ENCODE measurements at places on chromosomes 5 and 9.

DNA sequence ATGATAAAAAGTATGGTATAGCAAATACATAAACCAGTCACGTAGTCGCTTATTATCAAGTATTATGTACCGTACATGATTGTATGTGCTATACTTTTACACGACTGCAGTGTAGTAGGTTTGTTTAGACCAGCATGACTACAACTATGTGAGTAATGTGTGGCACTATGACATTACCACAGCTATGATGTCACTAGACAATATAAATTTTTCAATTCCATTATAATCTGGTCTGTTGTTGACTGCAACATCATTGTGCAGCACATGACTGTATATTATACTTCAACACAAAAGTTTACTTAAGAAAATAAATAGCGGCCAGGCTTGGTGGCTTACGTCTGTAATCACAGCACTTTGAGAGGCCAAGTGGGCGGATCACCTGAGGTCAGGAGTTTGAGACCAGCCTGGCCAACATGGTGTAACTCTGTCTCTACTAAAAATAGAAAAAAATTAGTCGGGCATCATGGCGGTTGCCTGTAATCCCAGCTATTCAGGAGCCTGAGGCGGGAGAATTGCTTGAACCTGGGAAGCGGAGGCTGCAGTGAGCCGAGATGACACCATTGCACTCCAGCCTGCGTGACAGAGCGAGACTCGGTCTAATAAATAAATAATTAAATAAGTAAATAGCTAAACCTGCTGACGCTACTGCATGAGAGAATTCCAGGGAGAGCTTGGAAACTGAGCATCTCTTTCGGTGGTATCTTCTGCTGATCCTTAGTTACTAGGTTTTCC is 24.6 kb upstream of the JADE2 start:
- no peak for DNase-seq

GRCh38 chr9:32928912-32929311 is 72.5 kb downstream of the APTX start:
- DNase-seq, result no peak

GRCh38 chr5:153520137-153520536 is 29.7 kb downstream of the GRIA1 start:
- no peak for DNase-seq

- DNase-seq, result no peak
Observed at GRCh38 chr9:96651626-96652025, 3.5 kb downstream of the PRXL2C start.

DNA sequence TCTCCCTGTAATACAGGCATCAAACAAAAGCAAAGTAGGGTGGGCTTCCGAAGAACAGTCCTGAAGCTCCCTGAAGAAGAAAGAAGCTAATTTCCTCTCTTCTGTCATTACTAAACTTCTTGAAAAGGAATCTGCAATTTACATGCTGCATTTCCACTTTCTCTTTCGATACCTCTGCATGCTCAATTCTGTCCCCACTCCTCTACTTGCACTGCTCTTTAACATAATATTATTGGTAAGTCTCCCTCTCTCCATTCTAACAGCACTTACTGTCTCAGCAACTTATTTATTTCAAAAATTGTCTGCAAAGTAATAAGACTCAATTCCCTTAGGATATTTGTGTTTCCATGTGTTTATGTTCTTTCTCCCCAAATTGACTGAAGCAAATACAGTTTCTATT is 3.9 kb upstream of the PLPP1 start:
- DNase-seq, result no peak

- no peak for DNase-seq
Observed at GRCh38 chr5:15897656-15898055, 281.9 kb downstream of the MARCHF11 start.

- DNase-seq, result no peak
Observed at GRCh38 chr5:119410448-119411159, 41.7 kb upstream of the HSD17B4 start.

DNA sequence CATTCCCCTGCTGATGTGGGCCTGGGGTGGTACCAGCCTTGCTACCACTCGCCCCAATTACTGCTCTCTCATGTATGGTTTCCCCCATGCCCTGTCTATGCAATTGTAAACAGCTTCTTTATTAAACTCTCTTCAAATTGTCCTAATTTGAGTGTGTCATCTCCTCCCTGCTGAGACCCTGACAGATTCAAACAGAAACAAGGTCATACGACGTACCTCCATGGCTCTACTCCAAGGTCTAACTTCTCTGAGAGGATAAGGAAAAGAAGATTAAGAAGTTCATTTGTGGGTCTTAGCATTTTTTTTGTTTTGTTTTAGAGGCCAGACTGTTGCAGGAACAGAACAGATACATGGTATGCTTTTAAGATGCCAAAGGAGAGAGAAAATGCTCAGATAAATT is 38.0 kb downstream of the ABITRAM start:
- DNase-seq, result no peak

DNA sequence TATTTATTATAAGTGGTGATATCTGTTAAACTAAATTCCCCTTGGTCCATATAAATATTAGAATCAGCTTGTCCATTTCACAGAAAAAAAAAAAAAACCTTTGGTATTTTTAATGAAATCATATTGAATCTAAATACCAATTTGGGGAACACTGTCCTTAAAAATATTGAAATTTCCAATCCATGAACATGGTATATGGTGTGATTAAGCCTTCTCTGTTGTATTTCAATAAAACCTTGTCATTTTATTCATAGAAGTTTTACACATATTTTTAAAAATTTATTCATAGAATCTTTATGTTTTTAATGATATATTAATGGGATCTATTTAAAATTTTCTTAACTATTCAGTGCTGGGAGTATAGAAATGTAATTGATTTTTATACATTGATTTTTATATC is 135.3 kb downstream of the CEP120 start:
- DNase-seq, result no peak

GRCh38 chr5:10623305-10623910 is 59.5 kb downstream of the ANKRD33B start:
- no peak for DNase-seq

DNA sequence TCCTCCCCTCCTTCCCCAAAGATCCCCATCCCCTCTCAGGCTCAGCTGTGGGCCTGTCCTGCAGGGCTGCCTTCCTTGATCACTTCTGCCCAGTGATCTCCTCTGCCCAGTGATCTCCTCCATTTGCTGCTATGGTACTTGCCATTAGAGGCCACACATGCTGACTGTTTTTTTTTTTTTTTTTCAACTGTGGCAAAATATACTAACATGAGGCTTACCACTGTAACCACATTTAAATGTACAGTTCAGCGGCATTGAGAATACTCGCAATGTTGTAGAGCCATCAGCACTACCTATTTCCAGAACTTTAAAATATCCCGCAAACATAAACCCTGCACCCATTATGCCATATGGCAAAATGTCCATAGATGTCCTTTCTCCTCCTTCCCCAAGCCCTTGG is 61.7 kb upstream of the EPB41L4B start:
- DNase-seq, result no peak

DNA sequence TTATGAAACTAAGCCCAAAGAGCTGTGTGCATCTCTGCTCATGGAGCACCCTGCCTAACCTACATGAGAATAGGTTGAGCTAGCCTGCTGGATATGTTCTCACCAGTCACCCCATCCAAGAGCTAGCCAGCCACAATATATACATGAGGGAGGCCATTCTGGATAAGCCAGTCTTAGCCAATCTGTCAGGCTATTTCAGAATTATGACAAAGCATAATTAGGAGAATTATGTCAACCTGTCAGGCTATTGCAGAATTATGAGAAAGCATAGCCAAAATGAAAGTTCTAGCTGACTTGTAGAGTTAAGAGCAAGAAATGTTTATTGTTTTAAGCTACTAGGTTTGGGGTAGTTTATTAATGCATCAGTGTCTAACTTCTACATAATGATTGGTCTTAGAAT is 189.8 kb downstream of the WDR70 start:
- no peak for DNase-seq

DNA sequence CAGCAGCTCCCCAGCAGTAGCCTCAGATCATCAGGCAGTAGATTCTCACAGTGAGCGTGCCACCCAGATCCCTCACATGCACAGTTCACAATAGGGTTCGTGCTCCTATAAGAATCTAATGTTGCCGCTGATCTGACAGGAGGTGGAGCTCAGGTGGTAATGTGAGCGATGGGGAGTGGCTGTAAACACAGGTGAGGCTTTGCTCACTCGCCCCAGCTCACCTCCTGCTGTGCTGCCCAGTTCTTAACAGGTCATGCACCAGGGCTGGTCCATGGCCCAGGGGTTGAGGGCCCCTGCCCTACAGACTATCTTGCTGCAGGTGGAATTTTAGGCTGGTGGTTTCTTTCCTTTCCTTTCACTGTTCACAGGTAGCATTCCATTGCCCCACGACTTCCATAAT is 100.2 kb downstream of the MRPL36 start:
- no peak for DNase-seq

DNA sequence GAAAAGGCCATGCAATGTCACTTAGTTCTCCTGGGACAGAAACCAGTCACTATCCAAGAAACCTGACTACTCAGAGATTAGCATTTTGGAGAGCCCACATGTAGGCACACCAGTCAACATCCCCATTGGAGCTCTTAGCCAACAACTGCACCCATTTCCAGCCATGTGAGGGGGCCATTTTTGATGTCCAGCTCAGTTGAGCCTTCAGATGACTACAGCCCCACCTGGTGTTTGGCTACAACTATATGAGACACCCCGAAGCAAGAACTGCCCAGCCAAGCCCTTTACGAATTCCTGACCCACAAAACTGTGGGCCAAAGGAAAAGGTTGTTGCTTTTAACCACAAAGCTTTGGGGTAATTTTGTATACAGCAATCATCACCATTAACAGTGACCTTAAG is 300.1 kb downstream of the ASTN2 start:
- no peak for DNase-seq

GRCh38 chr5:28896949-28897348 is 1858.6 kb upstream of the CDH9 start:
- no peak for DNase-seq

- DNase-seq, result no peak
Observed at GRCh38 chr5:11792621-11793020, 111.6 kb downstream of the CTNND2 start.

DNA sequence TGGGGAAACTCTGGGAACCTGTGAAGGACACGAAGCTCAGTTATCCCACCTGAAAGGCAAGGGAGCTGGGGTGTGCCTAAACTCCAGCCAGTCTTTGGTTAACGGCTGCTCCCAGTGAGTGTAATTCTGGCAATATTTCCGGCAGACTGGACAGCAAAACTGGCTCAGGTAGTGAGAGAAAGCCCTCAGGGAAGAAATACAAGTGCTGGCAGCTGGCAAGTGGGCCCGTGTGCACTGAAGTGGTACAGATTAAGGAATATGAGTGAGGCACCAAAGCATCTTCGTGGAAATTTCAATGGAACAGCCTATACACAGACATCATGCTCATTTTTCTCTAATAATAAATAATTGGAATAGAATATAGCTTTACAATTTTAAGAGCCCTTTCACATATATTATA is 56.2 kb downstream of the ABHD17B start:
- DNase-seq, result no peak

DNA sequence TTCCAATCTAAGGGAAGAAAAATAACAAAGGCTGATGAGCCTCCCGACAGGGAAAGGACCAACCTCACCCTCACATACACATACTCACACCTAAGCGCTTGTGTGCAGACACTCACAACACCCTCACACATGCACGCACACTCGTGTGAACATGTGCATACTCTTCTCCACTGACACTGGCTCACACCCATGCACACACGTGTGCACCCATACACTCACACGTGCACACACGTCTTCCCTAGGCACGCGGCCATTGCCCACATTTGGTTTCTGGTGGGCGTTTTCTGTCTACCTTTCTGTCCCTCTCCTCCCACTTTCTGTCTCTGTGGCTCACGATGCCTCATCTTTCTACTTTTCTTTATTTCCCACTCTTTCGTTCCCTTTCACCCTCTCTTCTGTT is 169.7 kb upstream of the MVB12B start:
- DNase-seq, result no peak

DNA sequence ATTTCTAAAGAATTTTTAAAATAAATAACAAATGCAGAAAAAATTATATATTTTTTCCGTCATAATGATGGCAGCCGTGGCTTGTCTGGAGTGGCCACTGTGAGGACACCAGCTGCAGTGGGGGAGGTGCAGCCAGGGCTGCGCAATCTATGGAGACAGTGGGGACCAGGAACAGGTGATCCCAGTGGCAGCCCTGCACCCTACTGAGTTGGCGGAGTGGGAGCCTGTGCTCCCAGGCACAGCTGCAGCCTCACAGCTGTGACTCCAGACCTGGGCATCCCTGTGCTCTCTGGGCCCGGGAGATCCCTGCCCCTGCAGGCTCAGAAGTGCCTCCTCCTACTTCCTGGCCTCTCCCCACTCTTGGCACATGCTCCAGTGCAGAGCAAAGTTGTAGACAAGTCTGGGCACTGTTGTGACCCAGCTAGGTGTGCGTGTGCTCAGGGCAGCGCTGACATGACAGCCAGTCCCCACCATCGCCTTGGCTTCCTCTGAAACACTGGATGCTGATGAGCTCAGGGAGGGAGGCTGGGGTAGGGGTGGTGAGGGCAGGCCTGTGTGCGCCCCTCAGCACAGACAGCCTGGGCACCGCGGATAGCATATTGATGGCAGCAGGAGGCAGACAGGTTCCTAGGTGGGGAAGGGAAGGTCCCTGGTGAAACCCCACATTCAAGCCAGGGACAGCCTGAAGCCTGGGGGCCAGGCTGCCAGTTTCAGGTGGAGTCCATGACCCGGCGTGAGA is 96.0 kb upstream of the PRR16 start:
- DNase-seq, result no peak

- no peak for DNase-seq
Observed at GRCh38 chr5:116908537-116908936, 333.9 kb upstream of the SEMA6A start.

DNA sequence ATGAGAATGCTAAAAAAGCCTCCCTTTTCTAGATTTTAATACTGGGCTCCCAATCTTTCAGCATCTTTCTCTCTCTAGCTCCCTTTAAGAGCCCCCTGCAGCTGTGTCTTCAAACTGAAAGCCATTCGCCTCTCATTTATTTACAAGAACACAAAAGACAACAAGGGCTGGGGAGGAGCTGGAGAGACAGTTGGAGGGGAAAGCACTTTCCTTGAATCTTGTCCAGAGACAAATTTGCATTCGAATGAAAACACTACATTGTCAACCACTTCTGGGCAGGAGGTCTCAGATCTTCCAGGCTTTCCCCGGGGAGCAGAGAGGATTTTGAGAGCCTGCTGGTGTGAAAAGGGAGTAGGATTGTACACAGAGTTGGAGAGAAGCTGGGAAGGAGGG is 518.3 kb downstream of the CTNND2 start:
- no peak for DNase-seq

GRCh38 chr9:36725777-36726356 is 153.2 kb downstream of the MELK start:
- DNase-seq, result no peak

- no peak for DNase-seq
Observed at GRCh38 chr5:124907098-124907644, 160.7 kb upstream of the ZNF608 start.

GRCh38 chr9:114364134-114365041 is 23.4 kb downstream of the AKNA start:
- DNase-seq, result no peak

DNA sequence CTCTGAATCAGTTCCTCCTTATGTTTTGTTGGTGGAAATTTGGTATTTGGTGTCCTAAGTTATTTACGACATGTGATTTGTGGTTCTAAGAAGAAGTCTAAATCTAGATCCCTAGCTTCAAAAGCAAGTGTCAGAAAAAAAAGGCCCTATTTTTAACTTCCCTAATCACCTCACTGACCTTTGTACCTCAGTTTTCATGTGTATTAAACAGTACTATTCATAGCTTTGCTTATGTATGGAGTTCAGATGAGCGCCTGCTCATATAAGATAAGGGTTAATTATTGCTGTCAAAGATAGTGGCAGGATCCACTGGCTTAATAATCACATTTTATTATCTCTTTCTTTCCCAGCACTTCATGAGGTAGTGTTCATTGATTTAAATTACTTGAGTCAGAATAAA is 318.2 kb downstream of the PARP8 start:
- DNase-seq, result no peak

- DNase-seq, result no peak
Observed at GRCh38 chr5:179181988-179182387, 121.8 kb downstream of the ZNF354C start.
